ENCODE measurements at places on chromosomes 4 and X.

- no peak for DNase-seq
These were observed 1427.2 kb upstream of the PCDH10 start for GRCh38 chr4:131721883-131722282.

GRCh38 chr4:6019316-6020263, 1.4 kb upstream of the C4orf50 start:
- DNase-seq = no peak

- DNase-seq = no peak
These were observed 273.2 kb upstream of the EMCN start for GRCh38 chr4:100790836-100791615.

DNA sequence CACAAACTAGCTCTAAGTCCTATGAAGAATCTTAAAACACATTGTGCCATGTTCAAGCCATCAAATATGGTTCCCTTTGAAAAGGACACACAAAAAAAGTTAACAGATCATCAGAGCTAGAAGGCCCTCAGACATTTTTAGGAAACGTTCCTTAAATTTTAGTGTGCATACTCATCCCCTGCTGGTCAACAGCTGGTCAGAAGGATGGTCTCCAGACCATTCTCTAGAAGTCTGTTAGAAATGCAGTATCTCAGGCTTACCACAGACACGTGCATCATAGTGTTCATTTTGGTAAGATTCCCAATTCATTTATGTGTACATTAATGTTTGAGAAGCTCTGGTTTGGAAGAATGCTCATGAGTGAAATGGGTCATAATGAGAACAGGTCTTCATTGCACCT, 523.1 kb downstream of the INPP4B start:
- no peak for DNase-seq

- no peak for DNase-seq
These were observed 37.1 kb upstream of the IRAK1 start for GRCh38 chrX:154056770-154057241.

- DNase-seq = no peak
These were observed 3.1 kb downstream of the SRPX2 start for GRCh38 chrX:100647095-100647494.

- DNase-seq = no peak
These were observed 4.4 kb downstream of the TLR7 start for GRCh38 chrX:12871257-12871656.

DNA sequence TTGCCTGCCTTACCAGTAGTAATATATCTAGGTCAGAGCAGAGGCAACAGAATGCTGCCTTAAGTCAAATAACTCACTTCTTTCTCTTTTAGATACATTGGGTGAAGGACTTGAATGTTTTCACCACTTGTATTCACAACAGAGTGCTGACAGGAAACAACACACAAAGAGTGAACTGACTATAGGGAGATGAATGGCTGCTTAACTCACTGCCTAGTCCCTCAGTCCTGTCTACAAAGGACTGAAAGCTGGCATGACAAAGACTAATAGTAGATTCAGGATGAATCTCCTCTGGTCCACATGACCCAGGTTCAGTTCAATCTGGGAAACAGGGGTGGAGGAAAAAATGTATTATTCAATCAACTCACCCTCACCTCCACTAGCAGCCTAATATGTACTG, 134.2 kb downstream of the GALNTL6 start:
- no peak for DNase-seq

- no peak for DNase-seq
These were observed 37.5 kb downstream of the JAKMIP1 start for GRCh38 chr4:6162885-6163284.

- DNase-seq = no peak
These were observed 270.3 kb downstream of the DTHD1 start for GRCh38 chr4:36551697-36552214.

- no peak for DNase-seq
These were observed 332.9 kb upstream of the CPEB2 start for GRCh38 chr4:14669371-14669770.
